Activated CD4-positive, alpha-beta T cell treated with anti-CD3 and anti-CD28 coated beads, Interleukin-2, amount 10 ng/mL, durations not matched to agents 24 days and 14 days (primary cell): ENCODE measurements at places on chromosomes 1 and 21. TPM values are rescaled to one million over a fixed set of nuclear protein-coding genes. Genes with fewer than 3 reads are reported as not detected.
A peak's percentile ranks its signal among the peaks of the same experiment; 100 is the strongest.

Gene IGSF21
- not detected in 2 replicates for total RNA-seq

Gene SH3BGR
- total RNA-seq: 0.63 and 1.4 TPM in 2 replicates

Gene CYP4A11
- total RNA-seq: not detected in 2 replicates

Gene GBP5
- total RNA-seq: 107 and 110 TPM in 2 replicates

Gene CLEC20A
- not detected in 2 replicates for total RNA-seq

Gene CA14
- not detected in 2 replicates for total RNA-seq

Gene SZRD1
- total RNA-seq: 195 and 200 TPM in 2 replicates

Gene GFI1
- total RNA-seq: 85.1 and 87.1 TPM in 2 replicates

Gene TTC22
- total RNA-seq: 1.6 TPM in 2 replicates

Gene PDZK1IP1
- total RNA-seq: not detected in 2 replicates

Gene BARHL2
- total RNA-seq: not detected in 2 replicates

Gene TTC13
- total RNA-seq: 22.7 and 23.8 TPM in 2 replicates

Gene MARK1
- not detected in 2 replicates for total RNA-seq

Gene S100B
- not detected in 2 replicates for total RNA-seq

DNA sequence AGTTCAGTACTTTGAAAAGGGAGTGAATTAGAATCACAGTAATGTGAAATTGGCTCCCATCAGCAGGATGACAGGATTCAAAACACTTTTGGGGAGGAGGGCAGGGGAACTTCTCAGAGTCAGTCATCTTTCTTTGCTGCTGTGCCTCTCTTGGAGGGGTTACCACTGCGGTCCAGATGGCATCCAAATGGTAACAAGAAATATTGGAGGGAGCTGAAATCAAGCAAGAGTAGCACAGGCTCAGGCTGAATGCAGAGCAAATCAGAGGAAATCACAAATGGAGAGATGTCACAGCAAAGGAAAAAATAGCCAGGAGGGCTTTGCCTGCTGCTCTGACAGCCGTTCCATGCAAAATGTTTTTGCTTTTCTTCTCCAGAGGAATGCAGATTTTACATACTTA is 75.0 kb upstream of the C8B start:
- no peaks in the 10 kb centered on the region for H3K36me3 ChIP-seq

GRCh38 chr1:19333587-19334354 is 21.6 kb downstream of the SLC66A1 start:
- peaks cover 14% of the 10 kb centered on the region for H3K4me1 ChIP-seq
- no peak overlapping the region for H3K27ac ChIP-seq
- no peak for DNase-seq
- no peaks in the 10 kb centered on the region for H3K27me3 ChIP-seq

DNA sequence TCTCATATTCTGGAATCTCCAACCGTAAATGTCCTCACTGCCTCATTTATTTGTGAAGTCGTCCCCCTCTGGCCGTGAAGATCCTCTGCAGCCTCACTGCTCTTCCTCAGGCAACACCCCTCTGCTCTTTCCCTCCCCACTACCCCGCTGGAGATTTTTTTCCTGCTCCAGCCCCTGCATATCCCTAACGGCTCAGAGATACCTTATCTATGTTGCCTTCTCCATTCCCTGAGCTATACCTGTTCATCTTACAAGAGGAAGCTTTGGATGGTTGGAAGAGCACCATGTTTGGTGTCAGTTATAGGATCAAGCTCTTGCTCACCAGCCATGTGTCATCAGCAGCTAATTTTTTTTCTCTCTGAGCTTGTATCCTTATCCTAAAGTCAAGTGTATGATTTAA is 26.4 kb downstream of the LRRC8B start:
- peaks cover 79% of the 10 kb centered on the region for H3K4me1 ChIP-seq
- H3K27me3 ChIP-seq: no peaks in the 10 kb centered on the region
- no peak overlapping the region for H3K4me3 ChIP-seq
- no peak overlapping the region for H3K27ac ChIP-seq

GRCh38 chr21:30257773-30258172 is 25.0 kb downstream of the KRTAP24-1 start:
- no peak overlapping the region for H3K27ac ChIP-seq
- H3K36me3 ChIP-seq: no peaks in the 10 kb centered on the region
- no peak overlapping the region for H3K4me3 ChIP-seq
- H3K4me1 ChIP-seq: no peaks in the 10 kb centered on the region
- H3K27me3 ChIP-seq: no peaks in the 10 kb centered on the region
- DNase-seq: no peak

DNA sequence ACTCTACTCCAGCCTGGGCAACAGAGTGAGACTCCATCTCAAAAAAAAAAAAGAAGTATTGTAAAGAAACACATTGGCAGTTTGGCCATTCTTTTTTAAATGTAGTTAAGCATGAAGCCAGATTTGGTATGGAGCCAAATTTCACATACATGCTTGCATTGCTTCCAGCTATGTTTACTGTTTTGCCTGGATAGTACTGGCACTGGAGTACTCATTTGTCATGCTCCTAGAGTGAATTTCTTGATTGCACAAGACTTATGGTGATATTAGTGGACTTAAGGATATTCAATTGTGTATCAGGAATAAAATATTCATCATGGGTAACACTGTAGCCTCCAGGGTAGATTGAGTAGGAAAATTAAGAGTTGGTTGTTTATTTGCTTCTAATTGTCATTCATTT is 24.5 kb upstream of the SLC9A1 start:
- H3K36me3 ChIP-seq: no peaks in the 10 kb centered on the region
- H3K27me3 ChIP-seq: peaks cover 1% of the 10 kb centered on the region
- DNase-seq: no peak
- no peak overlapping the region for H3K27ac ChIP-seq

DNA sequence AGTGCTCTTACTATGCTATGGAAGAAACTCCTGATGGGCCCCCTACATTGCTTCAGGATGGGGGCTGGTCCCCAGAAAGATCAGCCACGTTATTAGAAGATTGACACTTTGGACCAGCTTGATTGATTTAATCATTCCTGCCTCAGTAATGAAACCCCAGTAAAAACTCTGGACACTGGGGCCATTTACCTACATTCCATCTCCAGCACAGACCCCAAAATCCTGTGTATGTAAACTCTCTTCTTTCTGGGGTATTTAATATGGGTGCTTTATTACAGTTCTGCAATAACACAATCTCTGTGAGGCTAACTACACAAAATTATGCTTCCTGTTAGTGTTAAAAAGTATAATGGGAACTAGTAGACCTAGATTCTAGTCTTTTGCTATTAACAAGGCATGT is 96.6 kb downstream of the KCNK1 start:
- no peaks in the 10 kb centered on the region for H3K36me3 ChIP-seq
- no peaks in the 10 kb centered on the region for H3K4me1 ChIP-seq
- no peak overlapping the region for H3K27ac ChIP-seq
- H3K27me3 ChIP-seq: no peaks in the 10 kb centered on the region
- no peak overlapping the region for H3K4me3 ChIP-seq

GRCh38 chr1:245952383-245953026 is 554.6 kb downstream of the SMYD3 start:
- H3K4me1 ChIP-seq: peaks cover 20% of the 10 kb centered on the region
- no peak for DNase-seq
- peak overlapping the region; percentile 86 for H3K4me3 ChIP-seq
- H3K27ac ChIP-seq: peak overlapping the region; percentile 88

GRCh38 chr1:32256473-32257226 is 5.6 kb downstream of the LCK start:
- H3K27ac ChIP-seq: peak overlapping the region; percentile 93
- peak overlapping the region; percentile 83 for H3K4me3 ChIP-seq
- H3K36me3 ChIP-seq: peaks cover 53% of the 10 kb centered on the region
- peaks cover 52% of the 10 kb centered on the region for H3K4me1 ChIP-seq

DNA sequence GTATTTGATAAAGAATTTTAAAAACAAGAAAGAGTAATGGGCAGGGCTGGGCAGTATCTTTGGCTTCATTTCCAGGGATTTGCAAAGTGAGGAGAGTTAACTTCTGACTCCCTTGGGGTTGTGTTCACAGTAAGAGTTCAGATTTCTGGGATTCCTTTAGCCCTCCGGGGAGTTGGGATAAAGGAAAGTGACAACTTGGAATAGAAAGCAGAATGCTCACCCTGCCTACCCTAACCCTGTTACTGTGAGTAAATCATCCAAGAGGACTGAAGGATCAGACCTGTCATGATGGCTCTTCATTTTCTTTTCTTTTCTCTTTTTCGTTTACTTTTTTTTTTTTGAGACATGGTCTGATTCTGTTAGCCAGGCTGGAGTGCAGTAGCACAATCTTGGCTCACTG is 76.1 kb downstream of the CACHD1 start:
- peaks cover 30% of the 10 kb centered on the region for H3K4me1 ChIP-seq
- H3K27ac ChIP-seq: no peak overlapping the region
- H3K27me3 ChIP-seq: peaks cover 30% of the 10 kb centered on the region
- no peaks in the 10 kb centered on the region for H3K36me3 ChIP-seq
- H3K4me3 ChIP-seq: no peak overlapping the region

GRCh38 chr1:34884961-34885360 is 25.4 kb upstream of the SMIM12 start:
- DNase-seq: no peak
- peaks cover 3% of the 10 kb centered on the region for H3K4me1 ChIP-seq
- H3K27me3 ChIP-seq: peaks cover 50% of the 10 kb centered on the region
- H3K36me3 ChIP-seq: no peaks in the 10 kb centered on the region
- no peak overlapping the region for H3K27ac ChIP-seq

DNA sequence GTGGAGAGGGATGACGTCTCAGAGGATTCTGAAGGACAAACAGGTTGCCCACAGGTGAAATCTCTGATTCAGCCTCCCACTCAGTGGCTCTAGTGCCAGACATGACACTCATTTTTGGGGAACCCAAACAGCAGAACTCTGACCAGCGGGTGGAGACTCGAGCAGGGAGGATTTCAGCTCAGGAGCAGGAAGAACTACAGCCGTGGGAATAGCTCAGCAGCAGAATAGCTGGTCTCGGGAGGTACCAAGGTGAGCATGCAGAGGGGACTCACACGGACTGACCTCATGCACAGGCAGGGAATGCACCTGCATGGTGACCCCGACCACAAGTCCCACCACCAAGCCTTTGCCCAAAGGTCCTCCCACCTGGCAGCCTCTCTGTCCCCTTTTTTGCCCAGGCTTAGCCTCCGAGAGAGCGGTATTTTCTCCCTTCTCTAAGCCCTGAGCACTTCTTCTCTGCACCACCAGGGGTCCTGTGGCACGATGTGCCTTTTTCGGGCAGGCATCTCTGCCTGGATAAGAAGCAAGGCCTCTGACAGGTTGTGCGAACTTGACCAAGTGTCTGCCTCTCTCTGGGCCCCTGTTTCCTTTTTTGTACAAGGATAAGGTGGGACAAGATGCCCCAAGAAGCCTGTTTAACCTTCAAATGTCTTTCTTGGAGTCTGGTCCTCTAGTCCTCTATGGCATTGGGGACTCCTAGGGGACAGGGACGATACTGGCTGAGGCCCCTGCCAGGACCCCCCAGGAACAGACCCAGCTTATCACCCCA is 8.8 kb upstream of the FGR start:
- H3K4me3 ChIP-seq: no peak overlapping the region

DNA sequence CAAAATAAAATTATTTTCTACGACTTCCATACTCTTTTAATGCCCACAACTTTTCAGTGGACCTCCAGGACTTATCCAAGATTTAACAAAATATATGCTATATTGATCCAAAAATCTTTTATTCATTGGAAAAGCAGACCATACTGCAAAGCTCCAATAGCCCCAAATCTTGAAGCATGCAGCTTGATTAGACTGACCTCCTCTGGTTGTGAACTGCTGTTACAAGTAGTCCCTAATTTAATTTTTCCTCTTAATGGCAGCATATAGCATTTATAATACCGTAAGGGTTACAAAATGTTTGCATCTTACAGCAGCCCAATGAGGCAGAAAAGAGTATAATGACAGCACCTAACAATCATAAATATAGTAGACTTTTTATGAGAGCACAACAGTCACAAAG is 49.8 kb downstream of the TPR start:
- DNase-seq: peak; percentile 73
- H3K27me3 ChIP-seq: no peaks in the 10 kb centered on the region
- H3K27ac ChIP-seq: no peak overlapping the region
- H3K4me3 ChIP-seq: no peak overlapping the region
- peaks cover 60% of the 10 kb centered on the region for H3K36me3 ChIP-seq
- H3K4me1 ChIP-seq: peaks cover 29% of the 10 kb centered on the region

- no peaks in the 10 kb centered on the region for H3K27me3 ChIP-seq
- peaks cover 17% of the 10 kb centered on the region for H3K4me1 ChIP-seq
- H3K4me3 ChIP-seq: no peak overlapping the region
- no peak overlapping the region for H3K27ac ChIP-seq
Observed at GRCh38 chr1:203807196-203807595, 11.8 kb downstream of the ZBED6 start.

GRCh38 chr1:193479187-193479586 is 292.8 kb upstream of the B3GALT2 start:
- peak overlapping the region; percentile 95 for H3K27ac ChIP-seq
- H3K27me3 ChIP-seq: no peaks in the 10 kb centered on the region
- H3K4me3 ChIP-seq: peak overlapping the region; percentile 70
- peak; percentile 95 for DNase-seq
- H3K36me3 ChIP-seq: peaks cover 67% of the 10 kb centered on the region

DNA sequence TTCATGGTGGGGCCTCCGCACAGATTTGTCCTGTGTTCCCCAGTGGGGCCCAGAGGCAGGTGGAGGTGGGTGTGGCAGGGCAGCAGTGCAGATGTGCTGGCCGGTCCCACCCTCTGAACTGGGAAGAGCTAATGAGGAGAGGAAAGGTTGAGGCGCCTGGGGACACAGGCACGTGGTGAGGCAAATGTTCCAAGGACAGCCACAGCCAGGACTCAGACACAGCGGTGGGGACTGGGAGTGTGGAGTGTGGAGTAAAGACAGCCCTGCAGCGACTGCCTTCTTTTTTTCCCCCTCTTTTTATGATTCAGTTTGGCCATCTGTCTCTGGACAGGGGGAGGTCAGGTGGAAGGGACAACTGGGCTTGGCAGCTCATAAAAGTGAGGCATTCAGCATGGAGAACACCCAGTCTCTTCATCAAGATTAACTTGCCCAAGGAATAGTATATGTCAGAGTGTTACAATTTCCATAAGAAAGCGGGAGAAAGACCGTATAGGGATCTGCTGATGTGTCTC is 104.2 kb upstream of the GCLM start:
- DNase-seq: no peak
- H3K27ac ChIP-seq: no peak overlapping the region
- H3K36me3 ChIP-seq: peaks cover 1% of the 10 kb centered on the region
- H3K4me3 ChIP-seq: no peak overlapping the region

- H3K36me3 ChIP-seq: no peaks in the 10 kb centered on the region
- no peaks in the 10 kb centered on the region for H3K4me1 ChIP-seq
- no peak overlapping the region for H3K27ac ChIP-seq
Observed at GRCh38 chr1:108009603-108010195, 44.7 kb upstream of the VAV3 start.

GRCh38 chr1:71861022-71861421 is 421.3 kb downstream of the NEGR1 start:
- H3K4me3 ChIP-seq: no peak overlapping the region
- no peak for DNase-seq
- H3K36me3 ChIP-seq: no peaks in the 10 kb centered on the region
- H3K27me3 ChIP-seq: no peaks in the 10 kb centered on the region
- H3K27ac ChIP-seq: no peak overlapping the region
